ENCODE measurements at places on chromosomes 5 and 9.
A peak's percentile ranks its signal among the peaks of the same experiment; 100 is the strongest.

GRCh38 chr5:17189381-17190036 is 27.9 kb upstream of the BASP1 start:
- peak; percentile 63 for DNase-seq

DNA sequence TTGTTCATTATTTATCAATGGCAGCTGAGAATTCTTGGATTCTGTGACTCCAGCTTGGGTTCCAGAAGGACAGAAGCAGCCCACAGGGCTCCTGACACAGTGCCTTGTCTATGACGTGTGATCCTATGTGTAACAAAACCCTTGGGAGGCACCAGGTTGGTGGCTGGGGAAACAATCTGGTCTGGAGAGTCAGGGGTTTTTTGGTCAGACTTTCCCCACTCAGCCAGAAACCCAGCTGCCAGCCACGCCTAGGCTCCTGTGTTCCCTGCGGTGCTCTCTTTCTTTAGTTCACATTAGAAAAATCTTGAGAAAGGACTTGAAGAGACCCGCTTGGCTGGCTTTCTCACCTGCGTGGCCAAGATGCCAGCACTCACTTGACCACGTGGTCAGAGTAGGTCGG is 15.5 kb upstream of the ZBED3 start:
- DNase-seq, result no peak

DNA sequence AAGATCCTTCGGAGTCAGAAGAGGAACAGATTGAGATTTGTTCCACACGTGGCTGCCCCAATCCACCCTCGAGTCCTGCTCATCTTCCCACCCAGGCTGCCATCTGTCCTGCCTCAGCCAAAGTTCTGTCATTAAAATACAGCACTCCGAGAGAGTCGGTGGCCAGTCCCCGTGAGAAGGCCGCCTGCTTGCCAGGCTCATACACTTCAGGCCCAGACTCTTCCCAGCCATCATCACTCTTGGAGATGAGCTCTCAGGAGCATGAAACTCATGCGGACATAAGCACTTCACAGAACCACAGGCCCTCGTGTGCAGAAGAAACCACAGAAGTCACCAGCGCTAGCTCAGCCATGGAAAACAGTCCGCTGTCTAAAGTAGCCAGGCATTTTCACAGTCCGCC is 85.9 kb downstream of the GOLPH3 start:
- DNase-seq, result no peak

- no peak for DNase-seq
Measured at GRCh38 chr9:69122549-69123141, 51.4 kb upstream of the TJP2 start.
